ENCODE measurements at places on chromosomes 13 and 19.

DNA sequence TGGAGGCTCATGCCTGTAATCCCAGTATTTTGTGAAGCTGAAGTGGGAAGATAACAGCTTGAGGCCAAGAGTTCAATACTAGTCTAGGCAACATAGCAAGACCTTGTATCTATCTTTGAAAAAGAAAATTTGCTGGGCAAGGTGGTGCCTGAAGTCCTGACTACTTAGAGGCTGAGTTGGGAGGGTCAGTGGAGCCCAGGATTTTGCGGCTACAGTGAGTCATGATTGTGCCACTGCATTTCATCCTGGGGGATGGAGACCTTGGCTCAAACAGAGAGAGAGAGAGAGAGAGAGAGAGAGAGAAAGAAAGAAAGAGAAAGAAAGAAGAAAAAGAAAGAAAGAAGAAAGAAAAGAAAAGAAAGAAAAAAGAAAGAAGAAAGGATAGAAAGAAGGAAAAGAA is 1872.3 kb upstream of the PCDH20 start:
- DNase-seq = no peak

- DNase-seq = no peak
These were observed 5.2 kb downstream of the SLC25A42 start for GRCh38 chr19:19068659-19069654.

DNA sequence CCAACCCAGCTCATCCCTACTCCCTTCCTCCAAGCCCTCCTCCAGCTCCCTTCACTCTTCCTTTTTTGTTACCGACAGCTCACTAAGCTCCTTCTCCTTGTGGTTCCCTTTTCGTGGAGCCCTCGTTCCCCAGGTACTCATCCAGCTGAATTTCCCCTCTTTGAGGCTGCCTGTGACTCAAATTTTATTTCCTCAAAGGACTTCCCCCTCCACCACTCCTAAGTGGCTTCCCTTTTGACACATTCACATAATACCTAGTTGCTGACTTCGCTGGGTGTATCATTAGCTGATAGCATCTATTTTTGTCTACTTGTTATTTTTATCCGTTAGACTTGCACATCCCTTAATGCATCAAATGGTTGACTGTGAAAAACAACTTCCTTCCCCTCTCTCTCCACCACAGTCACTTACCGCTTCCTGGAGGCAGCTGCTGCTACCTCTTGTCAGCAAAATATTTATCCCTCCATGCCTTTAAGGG is 14.5 kb downstream of the FFAR2 start:
- DNase-seq = peak; percentile 84

- no peak for DNase-seq
These were observed 37.3 kb upstream of the FNDC3A start for GRCh38 chr13:48938308-48938943.

- no peak for DNase-seq
These were observed 10.5 kb downstream of the LPAR6 start for GRCh38 chr13:48402325-48402932.

GRCh38 chr13:33174491-33174890 is 111.1 kb downstream of the STARD13 start:
- DNase-seq = no peak

- DNase-seq = no peak
These were observed 43.2 kb downstream of the KLF12 start for GRCh38 chr13:74090869-74091605.

GRCh38 chr13:24308068-24308445 is 1.3 kb upstream of the C1QTNF9 start:
- no peak for DNase-seq

DNA sequence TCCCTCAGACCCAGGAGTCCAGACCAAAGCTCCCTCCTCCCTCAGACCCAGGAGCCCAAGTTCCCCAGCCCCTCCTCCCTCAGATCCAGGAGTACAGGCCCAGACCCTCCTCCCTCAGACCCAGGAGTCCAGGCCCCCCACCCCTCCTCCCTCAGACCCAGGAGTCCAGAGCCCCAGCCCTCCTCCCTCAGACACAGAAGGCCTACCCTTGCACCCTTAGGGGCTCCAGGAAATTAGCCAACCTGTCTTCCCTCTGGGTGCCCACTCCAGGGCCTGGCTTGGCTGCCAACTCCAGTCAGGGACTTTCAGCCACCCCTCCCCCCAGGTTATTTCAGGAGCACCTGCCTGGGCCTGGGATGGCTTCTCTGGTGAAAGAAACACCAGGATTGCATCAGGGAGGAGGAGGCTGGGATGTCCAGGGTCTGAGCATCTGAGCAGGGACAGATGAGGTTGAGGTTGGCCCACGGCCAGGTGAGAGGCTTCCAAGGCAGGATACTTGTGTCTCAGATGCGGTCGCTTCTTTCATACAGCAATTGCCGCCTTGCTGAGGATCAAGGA is at the start of gene FGF21:
TSS of gene FGF21 (plus strand) at position 441 of the 558 bp plus-strand sequence. CDS start 713 bp downstream, outside the sequence.
- DNase-seq = no peak

- DNase-seq = no peak
These were observed 20.2 kb upstream of the CHST8 start for GRCh38 chr19:33601583-33601982.

GRCh38 chr13:94431987-94432386 is 47.5 kb downstream of the DCT start:
- no peak for DNase-seq

GRCh38 chr19:49200238-49200862 is 42.8 kb downstream of the TRPM4 start:
- DNase-seq = no peak

GRCh38 chr19:32580353-32580900 is 563 bp upstream of the PDCD5 start:
- no peak for DNase-seq

DNA sequence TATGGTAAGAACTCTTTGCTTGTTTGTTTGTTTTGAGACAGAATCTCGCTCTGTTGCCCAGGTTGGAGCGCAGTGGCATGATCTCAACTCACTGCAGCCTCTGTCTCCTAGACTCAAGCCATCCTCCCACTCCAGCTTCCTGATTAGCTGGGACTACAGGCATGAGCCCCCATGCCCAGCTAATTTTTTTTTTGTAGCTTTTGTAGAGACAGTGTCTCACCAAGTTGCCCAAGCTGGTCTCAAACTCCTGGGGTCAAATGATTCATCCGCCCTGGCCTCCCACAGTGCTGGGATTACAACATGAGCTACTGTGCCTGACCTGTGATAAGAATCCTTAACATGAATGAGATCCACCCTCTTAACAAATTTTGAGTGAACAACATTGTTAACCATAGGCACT is 183.9 kb upstream of the TSHZ3 start:
- DNase-seq = no peak

DNA sequence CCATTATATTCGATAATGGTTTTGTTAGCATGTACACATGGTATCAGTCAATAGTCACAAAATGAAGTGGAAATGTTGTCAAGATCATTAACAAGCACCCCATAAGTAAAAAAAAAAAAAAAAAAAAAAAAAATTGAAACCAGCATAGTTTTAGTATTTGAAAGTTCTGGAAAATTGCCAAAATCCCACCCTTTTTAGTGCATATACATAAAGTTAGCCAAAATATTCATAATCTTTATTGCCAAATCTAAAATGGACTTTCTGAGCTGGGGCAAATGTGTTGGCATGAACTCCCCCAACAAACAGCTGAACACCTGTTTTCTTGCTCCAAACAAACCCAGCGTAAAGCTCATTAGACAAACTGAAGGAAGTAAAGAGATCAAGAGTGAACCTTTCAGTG is 73.9 kb downstream of the MZT1 start:
- no peak for DNase-seq

GRCh38 chr13:25375727-25376358 is 4.1 kb downstream of the ATP8A2 start:
- DNase-seq = peak; percentile 27

- DNase-seq = no peak
These were observed 193.8 kb downstream of the KATNAL1 start for GRCh38 chr13:30113551-30113950.

DNA sequence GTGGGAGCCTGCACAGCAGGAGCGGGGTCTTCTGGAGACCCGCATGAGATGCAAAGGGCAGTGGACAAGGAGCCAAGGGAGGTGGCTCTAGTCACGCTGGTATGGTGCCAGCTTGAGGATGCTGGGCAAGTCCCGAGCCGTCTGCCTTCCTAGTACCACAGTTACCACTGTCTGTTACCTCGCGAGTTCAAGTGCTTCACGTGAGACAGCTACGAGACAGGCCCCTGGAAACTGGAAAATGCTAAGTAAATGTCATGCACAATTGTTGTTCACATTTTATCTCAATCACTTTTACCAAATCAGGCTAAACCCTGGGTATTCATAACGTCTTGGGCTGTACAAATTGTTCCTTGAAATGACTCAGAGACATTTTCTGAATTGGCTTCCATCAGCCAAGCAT is 155.7 kb downstream of the TNFRSF19 start:
- no peak for DNase-seq

GRCh38 chr13:91358387-91358782 is 10.9 kb downstream of the MIR17HG start:
- DNase-seq = no peak

- DNase-seq = no peak
These were observed 113.0 kb downstream of the ATP11A start for GRCh38 chr13:112802802-112803195.

- DNase-seq = peak; percentile 68
These were observed 1.8 kb downstream of the TNPO2 start for GRCh38 chr19:12721656-12722565.

GRCh38 chr19:39557811-39558623 is 18.1 kb upstream of the EID2 start:
- no peak for DNase-seq

DNA sequence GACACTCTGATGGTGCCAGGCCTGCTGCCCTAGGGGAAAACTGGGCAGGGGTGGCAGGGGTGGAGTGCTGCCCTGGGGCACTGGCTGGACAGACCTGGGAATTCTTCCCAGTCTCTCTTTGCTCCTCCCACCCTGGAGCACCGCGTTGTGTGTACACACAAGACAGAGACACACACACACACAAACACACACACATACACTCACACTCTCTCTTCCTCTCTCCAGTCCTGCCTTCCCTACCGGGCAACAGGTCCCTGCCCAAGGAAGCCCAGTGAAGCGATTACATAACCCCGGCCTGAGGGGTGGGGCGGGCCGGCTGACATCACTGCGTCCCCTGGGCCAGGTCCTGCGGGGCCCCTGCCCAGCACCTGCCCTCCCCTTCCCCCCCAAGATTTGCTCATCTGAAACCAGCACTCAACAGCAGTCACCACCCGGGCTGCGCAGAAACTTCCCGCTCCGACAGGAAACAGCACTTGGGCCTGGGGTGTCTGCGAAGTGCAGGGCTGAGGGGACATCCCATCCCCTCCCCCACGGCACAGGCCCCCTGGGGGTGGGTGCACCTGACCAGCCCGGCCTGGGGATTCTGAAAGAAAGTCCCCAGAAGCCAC is 1.2 kb downstream of the MKNK2 start:
- DNase-seq = peak; percentile 75

- no peak for DNase-seq
These were observed 103.0 kb downstream of the DNAJC15 start for GRCh38 chr13:43126420-43126819.

- DNase-seq = no peak
These were observed 27.6 kb downstream of the ANKRD27 start for GRCh38 chr19:32647361-32647760.

DNA sequence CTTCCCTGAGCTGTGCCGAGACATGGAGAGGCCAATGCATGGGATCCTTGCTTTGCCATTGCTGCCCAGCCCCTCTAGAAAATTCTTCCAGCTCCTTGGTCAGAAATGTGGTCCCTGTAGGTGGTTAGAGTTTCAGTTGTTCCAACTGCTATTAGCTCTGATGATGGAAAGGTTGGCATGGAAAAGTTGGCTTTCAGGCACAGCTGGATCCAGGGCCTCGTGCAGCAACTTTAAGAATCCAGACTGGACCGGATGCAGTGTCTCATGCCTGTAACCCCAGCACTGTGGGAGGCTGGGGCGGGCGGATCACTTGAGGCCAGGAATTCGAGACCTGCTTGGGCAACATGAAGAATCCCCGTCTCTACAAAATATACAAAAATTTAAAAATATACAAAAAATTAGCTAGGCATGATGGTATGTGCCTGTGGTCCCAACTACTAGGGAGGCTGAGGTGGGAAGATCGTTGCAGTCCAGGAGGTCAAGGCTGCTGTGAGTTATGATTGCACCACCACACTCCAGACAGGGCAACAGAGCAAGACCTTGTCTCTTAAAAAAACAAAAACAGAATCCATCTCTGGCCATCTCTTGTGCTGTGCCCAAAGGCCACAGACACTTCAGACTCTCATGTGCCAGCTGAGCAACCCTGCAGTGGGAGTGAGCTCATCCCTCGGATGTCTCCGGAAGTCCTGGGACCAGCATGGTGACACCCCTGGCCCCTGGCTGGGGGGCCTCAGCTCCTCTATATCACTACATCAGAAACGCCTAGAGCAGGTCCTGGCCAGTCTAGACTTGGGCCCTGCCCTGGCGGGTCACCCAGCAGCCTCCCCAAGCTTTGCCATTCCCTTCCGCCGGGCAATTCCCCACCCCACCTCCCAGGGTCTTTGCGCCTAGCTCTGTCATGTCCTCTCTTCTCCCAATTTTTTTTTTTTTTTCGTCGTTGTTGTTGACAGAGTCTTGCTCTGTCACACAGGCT is 16.8 kb downstream of the MEX3D start:
- DNase-seq = no peak

DNA sequence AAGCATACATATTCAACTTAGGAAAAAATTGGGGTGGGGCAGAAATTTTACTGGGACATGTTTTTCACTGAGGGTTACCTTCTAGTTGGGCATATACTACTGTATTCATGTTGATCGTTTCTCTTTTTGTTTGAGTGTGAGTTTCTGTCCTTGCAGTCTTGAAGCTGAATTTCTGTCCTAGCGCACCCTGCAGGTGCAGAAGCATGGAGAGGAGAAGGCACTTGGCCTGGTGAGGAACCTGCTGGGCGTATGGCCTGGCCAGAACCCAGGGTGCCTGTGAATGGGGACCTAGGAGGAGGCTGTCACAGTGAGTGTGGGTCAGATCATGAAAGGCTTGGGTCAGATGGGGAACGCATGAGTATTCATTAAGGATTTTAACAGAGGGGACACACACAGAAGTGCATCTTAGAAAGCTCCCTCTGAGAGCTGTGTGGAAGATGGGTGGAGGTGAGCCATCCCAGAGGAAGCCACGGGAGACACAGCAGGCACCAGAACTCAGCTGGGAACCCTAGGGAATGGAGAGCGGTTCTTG is 36.8 kb downstream of the SERP2 start:
- no peak for DNase-seq

DNA sequence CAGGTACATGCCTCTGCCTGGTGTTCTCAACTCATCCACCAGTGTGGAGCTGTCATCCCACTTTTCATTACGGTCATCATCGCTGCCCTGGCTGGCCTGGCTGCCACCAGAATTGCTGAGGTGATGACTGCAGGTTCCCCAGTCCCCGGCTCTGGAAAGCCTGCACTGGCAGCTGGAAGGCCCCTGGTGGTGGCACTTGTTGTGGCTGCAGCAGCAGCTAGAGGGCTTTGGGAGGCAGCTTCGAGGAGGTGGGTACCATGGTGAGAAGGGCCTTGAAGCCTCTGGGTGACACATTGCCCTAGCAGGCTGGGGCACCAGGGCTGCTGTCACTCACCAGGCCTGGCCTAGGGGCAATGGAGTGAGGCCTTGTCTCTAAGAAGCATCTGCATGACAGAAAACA is 25.3 kb upstream of the ZNF14 start:
- no peak for DNase-seq

GRCh38 chr13:27678306-27679040 is 56.8 kb downstream of the POLR1D start:
- no peak for DNase-seq

- DNase-seq = no peak
These were observed 141.7 kb downstream of the LACC1 start for GRCh38 chr13:44021422-44021821.

Data from stimulated activated naive CD4-positive, alpha-beta T cell (primary cell).